Activated naive CD8-positive, alpha-beta T cell treated with anti-CD3 and anti-CD28 coated beads, Interleukin-2, amount 50 U/mL, for 24 hours (primary cell): ENCODE measurements at places on chromosomes 2 and 18.

DNA sequence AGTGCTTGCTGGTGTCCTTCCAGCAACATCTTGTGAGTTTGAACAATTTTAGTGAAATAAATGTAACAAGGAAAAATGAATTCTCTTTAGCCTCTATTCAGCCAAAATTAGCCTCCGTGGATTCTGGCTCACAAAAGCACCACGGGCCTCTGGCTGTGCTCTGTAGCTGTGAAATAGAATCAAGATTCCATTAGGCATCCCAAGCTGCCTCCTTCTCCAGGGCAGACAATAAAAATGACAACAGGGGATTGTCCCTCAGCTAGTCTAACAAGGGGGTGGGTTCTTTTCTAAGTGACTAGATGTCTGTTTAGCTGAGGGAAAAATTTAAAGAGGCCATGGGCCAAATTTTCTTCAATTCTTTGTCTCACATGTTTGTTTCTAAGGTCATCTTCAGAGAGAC is 254.7 kb upstream of the FIGN start:
- no peak for DNase-seq

- no peak for DNase-seq
Measured at GRCh38 chr2:158071018-158071417, 30.7 kb upstream of the UPP2 start.

GRCh38 chr2:155755481-155755880 is 577.0 kb downstream of the NR4A2 start:
- DNase-seq = no peak

DNA sequence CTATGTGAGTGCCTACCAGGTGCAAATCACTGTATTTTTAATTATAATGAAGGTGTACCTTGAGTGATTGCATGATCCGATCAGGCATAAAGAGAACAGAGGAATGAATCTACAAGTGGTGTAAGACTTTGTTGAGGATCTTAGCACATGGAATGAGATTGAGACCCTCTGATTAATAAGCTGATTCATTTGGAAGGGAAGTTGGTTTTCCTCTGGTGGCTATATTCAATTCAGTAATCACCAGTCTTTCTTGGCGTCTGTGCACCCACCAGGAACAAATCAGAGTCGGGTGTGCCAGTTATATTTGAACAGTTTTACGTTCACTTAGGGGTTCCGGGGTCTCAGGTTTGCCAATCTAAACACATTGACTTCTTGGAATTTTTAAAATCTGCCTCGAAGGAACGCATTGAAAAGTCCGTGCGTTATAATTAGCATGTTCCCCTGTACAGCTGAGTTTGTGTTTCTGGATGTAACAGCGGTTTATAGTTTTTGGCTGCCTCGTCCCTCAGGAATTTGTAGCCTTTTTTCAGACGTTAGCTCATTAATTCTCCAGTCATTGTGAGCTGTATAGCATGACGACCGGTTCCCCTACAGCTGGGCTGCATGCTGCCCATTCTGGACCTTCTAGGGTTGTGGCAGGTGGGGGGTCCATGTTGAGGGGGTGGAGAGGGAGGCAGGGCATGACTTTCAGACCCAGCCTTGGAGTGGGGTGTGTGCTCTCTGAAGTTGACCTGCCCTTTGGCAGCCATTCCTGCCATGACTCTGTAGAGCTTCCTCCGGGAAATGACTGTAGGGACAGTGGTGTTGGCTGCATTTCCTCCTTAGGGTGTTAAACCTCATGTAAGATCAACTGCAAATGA is 20.3 kb downstream of the MYO1B start:
- DNase-seq = no peak

GRCh38 chr2:180728928-180729559 is 251.4 kb upstream of the UBE2E3 start:
- no peak for DNase-seq

DNA sequence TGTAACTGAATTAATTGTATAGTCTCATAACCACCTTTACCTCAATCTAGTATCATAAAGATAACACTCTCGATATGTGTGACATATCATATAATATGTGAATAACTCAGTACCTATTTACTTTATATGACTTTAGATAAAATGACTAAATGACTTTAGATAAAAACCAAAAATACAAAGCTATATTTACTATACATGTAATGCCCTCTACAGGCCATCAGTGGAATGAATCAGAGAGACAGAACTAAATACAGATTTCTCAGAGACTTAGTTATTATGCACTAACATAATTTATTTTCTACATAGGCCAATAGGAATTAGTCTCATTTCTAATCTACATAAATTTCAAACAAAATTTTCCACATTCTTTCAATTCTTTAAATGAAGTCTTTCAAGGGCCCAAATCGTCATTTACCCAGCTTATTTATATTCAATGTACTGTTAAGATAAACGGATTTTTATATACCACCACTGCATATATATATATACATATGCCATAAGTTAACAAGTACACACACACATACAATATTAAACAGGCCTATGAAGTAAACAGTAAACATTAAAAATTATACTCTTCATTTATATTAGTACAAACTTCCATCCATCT is 219.9 kb downstream of the EXOC6B start:
- no peak for DNase-seq

GRCh38 chr2:134136731-134137130 is 117.1 kb upstream of the MGAT5 start:
- no peak for DNase-seq

DNA sequence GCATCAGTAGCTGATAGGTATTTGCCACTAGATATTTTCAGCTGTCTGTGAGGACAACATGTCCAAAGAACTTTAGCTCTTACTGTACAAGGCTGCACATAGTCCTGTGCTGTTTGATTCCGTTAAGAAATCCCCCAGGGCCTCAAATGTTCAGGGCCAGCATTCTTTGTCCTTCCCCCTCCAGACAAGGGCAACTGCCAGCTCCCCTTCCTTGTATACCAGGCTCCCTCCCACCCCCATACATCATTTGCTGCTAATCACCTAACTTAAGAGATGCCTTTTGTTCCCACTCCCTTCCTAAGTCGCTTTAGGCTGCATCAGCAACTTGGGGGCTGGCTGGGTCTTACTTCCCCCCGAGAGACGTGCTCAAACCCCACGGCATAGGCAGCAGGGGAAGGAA is 138.7 kb downstream of the CDH20 start:
- DNase-seq = no peak

- DNase-seq = no peak
Measured at GRCh38 chr2:232018181-232018580, 56.7 kb downstream of the DIS3L2 start.

- no peak for DNase-seq
Measured at GRCh38 chr18:7338846-7339245, 108.0 kb downstream of the LRRC30 start.

DNA sequence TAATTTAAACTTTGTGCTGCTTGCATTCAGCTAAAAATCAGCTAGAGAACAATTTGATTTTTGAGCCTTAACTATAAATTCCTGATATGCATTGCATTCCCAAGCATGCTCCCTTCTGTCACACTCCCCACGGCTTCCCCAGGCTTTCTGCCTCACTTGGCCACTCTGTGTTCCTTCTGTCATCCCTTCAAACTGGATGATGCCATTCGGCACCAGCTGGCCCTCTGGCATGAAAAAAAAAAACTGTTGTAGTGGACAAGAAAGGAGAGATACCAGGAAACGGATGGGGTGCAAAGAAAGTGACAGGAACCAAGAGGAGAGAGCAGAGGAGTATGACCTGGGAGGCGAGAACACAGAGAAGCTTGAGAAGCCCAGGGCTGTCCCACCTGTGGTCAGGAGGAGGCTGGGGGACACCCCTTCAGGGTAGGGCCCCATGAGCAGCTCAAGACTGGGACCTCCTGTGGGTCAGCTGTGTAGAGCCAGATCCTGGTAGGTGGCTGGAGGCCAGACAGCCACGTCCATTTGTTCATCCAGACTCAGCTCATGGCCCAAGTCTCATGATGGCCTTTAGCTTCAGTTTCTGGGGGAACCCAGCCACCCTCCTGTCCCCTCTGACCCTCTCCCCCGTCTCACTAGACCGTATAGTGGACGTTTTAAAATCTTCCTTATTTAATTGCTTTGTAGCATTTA is 211.8 kb downstream of the GBX2 start:
- DNase-seq = no peak

GRCh38 chr18:12703664-12704063 is 822 bp downstream of the PSMG2 start:
- DNase-seq = peak; percentile 16

GRCh38 chr2:86036669-86037138 is 69.0 kb downstream of the POLR1A start:
- no peak for DNase-seq

DNA sequence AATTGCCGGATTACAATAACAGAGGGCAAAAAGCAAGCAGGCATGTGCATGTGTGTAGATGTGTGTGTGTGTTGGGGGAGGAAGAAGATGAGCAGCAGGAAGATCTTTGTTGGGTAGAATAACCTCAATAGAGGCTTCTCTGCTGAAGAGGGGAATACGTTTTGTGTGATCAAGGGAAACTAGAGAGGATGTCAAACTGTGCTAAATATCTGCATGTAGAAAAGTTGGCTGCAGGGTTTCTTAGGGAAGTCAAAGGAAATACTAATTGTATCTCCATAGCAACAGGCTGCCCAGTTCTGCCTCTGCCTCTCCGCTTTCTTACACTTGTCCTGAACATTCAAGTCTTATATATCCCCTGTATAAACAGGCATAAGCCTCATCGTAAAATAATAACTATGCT is 190.1 kb upstream of the RND3 start:
- DNase-seq = no peak

DNA sequence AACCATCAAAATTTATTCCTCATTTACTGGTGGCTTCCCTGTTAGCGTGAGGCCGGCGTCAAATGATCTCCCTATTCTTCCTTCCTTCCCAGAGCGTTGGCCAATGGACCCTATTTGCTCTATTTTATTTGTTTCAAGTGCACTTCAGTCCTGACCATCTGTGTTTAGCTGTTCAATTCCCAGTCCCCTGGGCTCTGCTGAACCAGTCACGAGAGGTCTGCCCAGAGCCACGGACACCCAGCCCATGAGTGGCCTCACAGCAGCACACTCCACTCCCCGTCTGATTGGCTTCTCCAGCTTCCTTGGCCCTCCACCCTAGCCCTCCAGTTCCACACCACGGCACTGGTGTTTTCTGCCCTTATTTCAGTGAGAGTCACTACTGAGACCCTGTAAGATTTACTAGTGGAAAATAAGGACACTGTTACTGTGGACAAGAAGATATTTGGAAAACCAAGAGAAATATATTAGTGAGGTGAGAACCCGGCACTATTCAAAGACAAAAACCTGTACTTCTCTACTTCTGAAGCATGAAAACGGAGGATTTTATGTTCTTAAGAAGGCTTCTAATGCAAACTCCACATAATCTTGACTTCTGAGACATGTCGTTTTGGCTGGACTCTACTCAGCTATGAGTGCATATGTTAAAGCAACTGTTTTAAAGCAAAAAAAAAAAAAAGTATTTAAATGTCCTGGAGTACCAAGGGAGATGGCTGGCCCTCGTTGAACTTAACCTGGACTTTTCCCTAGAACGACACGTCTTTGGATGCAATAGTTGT is 86.6 kb downstream of the COL6A3 start:
- no peak for DNase-seq

DNA sequence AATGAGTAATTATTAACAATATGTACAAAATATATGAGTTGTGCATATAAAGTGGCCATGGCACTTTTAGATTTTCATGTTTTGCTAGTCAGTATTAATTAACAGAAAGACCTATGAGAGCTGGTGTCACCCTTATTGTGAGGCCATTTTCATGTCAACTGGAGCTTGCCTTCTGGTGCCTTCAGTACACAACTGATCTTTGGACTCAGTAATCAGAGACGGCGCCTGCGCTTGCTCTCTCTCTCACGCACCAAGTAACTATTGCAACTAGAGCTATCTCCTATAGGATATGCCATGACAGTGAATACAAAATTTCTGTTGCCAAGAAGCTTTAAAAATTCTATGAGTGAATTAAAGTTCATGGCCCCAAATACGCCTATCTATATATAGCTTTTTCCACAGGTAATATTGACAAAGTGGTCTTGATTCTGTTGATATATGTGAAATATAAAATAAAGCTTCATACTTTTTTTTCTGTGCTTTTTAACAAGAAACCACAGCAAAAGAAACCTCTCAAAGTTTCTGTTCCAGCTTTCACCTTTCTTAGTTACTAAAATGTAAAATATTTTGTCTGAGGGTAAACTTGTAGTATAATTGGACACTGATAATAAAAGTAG is 2.9 kb downstream of the SERTAD2 start:
- no peak for DNase-seq

GRCh38 chr2:201754717-201755415 is 25.9 kb downstream of the ALS2 start:
- DNase-seq = no peak

DNA sequence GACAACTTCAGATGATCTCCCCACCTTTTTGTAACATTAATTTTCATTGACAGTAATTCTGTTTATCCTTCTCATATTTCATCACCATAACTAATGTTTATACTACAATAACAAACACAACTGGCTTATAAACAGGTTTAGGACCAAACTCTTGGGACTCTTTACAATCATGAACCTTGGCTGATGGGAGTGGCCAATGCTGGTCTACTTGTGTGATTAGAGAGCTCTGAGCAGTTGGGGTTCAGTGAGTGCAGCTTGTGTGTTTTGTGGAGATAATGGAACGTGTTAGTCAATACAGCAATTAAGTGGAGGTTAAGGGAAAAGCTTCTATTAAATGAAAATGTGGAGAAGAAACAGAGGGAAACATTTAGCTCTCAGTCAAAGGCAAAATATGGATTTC is 207.1 kb downstream of the SPAG16 start:
- no peak for DNase-seq

- DNase-seq = no peak
Measured at GRCh38 chr2:169895294-169895985, 68.2 kb downstream of the UBR3 start.

DNA sequence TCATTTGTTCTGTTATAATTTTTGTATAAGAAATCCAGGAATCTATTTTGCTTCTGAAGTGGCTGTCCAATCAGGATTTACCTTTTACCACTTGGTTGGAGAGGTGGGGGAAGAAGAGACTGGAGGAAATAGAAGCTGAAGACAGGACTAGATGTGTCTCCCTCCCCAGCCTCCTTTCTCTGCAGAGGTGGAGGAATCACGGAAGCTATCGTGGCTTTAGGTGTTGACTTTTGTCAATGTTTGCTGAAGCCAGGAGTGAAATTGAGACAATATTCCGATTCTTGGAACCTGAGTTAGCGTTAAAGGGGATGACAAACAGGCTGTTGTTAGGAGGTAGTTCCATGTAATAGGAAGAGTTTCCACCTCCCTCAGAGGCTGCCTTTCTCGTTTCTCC is 43.5 kb downstream of the PDCL3 start:
- no peak for DNase-seq

- no peak for DNase-seq
Measured at GRCh38 chr2:235812185-235812665, 318.4 kb downstream of the AGAP1 start.

- no peak for DNase-seq
Measured at GRCh38 chr18:26650310-26651268, 102.2 kb upstream of the KCTD1 start.

GRCh38 chr2:119266091-119266589 is 42.5 kb downstream of the STEAP3 start:
- DNase-seq = no peak

DNA sequence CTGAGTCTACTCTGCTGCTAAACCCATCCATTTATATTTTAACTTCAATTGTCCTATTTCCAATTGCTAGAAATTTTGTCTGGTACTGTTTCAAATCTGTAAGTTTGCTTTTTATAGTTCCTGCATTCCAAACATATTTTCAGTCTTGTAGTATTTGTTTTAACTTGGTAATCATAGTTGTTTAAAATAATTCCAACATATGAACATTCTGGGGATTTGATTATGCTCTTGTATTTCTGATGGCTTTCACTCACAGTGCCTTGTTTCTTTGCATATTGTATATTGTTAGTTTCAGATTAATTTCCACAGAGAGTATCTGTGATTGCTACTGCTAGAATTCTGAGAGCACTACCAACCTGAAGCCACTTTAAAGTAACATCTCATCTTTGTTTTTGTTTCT is 202.4 kb downstream of the ETAA1 start:
- DNase-seq = no peak
